ENCODE measurements at places on chromosomes 1 and 21. TPM values are rescaled to one million over a fixed set of nuclear protein-coding genes. Genes with fewer than 3 reads are reported as not detected.

- no peak for DNase-seq
Measured at GRCh38 chr1:150642296-150642695, 12.9 kb upstream of the ENSA start.

DNA sequence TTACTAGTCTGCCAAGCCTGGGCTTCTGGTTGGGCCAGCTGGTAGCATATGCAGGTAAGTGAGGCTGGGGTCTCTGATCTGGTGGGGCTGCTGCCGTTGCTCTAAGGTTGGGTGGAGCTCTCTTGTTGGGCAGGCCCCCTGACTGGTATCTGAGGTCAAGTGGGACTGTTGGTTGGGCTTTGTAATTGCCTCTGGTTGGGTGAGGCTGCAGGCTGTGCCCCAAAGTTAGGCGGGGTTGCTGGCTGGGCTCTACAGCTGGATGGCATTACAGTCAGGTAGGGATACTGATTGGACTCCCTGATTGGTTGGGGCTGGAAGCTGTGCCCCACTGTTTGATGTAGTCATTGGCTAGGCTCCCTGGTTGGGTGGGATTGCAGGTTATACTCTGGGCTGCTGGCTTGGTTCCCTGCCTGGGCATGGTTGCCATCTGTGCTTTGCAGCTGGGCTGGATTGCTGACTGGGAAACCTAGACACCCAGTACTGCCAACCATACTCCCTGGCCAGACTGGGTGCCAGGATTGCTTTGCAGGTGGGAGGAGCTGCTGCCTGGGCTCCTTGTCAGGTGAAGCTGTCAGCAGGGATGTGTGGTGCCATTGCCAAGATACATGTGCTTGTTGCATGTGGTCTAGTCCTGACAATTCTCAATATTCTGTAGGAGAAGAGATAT, 130.5 kb downstream of the RABGAP1L start:
- no peak for DNase-seq

- DNase-seq: no peak
Measured at GRCh38 chr1:109557520-109557919, 9.1 kb downstream of the GNAI3 start.

DNA sequence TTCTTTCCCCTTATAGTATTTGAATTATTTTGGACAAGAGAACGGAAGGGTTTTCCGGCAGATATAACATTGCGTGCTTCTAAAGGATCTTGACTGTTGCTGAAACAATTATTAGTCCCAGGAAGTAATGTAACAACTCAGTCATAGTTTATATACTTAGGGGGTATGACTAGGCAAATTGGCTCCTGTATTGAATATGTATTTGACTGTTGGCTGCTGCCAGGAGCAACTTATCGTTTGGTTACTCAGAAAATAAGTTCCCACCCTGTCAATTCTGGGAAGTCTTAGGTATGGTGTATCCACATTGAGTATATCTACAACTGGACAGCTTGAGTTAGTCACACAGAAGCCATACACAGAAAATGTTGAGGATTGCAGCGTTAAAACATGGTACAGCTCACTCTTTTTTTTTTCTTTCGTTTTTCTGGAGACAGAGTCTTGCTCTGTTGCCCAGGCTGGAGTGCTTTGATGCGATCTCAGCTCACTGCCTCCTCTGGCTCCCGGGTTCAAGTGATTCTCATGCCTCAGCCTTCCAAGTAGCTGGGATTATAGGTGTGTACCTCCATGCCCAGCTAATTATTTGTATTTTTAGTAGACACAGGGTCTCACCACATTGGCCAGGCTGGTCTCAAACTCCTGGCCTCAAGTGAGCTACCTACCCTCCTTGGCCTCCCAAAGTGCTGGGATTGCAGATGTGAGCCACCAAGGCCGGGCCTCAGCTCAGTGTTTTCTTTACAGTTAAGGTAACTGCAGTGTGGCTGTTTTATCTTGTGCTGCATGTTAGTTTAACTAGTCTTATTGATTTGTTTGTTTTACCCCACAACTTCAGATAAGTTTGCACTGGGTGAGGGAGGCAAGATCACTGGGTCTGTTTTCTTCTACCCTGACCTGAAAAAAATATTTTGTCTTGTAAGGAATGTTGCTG, 10.2 kb downstream of the SMAP2 start:
- DNase-seq: no peak

- DNase-seq: no peak
Measured at GRCh38 chr1:61481315-61481715, 243.6 kb downstream of the TM2D1 start.

DNA sequence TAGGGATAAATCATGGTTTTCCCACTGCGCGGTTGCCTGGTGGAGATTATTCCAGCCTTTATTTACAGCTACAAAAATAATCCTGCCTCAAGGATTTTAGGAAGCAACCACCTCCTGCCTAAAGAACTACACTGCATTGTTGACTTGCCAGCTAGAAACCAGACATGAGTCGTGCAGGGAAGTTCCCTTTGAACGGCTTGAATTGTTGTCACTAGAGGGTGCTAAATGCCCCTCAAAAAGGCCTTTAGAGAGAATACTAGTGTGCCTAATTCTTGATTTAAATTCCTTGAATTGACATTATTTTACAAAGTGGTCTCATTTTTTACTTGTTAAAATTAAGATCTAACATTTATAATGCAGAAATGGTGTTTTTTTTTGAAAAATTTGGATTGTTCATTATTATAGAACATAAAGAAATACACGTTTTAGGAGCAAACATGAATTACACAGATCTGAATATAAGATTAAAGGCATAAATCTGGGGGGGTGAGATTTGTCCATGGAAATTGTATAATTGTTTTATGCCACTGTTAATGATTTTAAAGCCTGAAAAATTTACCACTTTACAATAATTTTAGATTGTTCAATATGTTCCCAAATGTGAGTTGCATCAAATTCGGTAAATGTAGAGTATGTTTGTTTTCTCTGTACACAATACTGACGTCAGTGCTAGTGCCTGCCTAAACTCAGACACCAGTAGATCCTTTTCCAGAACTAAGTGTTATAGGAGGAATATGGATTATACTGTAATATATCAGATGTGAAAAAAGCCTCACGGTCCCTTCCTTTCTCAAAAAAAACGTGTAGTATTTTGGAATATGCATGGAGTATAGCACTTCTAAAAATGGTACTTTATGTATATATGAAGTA, 7.6 kb upstream of the ERG start:
- DNase-seq: no peak

- no peak for DNase-seq
Measured at GRCh38 chr1:221725735-221726672, 15.9 kb downstream of the DUSP10 start.

- no peak for DNase-seq
Measured at GRCh38 chr1:19682257-19682656, 17.6 kb downstream of the HTR6 start.

DNA sequence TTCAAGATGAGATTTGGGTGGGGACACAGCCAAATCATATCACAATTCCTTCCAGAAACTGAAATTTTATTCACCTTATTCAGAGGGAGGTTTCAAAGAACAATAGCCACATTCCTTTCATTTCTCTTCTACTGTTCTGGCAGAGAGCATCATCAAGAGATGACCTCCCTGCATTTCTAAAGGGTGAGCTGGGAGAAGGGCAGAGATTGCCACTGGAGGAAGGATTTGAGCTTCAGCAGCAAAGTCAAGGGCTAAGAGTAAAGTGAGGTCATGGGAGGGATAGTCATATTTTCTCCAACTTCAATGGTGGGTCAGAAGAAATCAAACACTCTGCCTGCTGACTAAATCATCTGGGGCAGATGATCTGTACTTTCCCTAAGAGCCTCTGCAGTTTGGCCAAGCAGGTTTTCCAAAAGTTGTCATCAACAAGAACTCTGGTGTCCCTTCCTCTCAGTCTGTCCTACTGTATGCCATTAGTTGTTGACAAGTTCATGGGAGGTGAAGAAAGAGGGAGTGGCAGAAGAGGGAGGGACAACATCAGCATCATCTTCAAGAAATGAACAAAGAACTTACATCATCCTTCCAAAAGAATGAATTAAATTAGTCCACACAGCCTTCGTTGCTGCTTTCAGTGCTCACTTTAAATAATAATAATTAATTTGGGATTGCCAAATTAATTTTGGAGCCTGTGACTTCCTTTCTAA, 298.3 kb downstream of the ASTN1 start:
- DNase-seq: no peak

DNA sequence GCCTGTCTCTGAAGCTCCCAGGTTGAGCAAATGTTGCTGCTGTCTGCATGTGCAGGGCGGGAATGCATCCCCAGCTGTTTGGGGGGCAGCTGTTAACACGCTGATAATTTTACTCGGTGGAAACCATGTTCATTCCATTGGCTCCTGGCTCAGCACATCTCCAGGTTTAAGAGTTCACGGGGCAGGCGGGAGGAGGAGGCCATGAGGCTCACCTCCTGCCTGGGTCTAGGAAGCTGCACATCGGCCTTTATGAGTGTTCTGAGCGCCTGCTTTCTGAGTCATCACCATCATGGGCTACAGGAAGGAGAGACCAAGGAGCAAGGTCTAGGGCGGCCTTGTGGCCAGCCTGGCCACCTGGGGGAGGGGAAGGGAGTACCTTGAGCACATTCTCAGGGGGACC, 29.7 kb downstream of the AJAP1 start:
- no peak for DNase-seq

DNA sequence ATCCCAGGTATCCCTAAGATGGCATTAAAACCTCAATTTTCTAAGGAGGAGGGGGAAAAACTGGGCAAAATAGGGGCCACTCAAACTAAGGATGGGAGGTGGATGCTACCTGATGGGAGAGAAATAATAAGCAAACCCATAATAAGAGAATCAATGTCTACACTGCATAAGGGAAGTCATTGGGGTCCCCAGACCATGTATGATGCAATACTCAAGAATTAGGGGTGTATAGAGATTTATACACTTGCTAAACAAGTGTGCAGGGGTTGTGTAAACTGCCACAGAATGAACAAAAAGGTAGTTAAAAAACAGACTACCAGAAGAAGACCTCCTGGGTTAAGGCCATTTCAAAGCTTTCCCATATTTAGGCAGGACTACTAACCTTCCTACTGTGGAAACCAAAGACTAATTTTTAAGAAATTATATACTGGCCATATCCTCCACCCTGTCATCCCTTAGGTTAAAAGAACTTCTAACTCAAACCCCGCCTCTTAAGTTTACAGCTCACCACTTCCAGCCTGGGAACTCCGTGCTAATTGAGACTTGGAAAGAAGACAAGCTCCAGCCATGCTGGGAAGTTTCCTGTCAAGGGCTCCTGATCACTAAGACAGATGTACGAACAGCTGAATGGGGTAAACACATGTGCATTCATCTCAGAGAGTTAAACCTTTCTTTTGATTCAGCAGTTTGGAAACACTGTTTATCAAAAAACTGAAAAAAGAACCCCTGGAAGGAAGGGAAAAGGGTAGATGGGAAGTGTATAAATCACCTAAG, 64.4 kb upstream of the TLR5 start:
- no peak for DNase-seq

The TMEM269 gene
- 1.7 TPM for total RNA-seq

The RHBDL2 gene
- total RNA-seq: not detected

The OVAAL gene
- total RNA-seq: not detected

The SAMD13 gene
- total RNA-seq: not detected

The G0S2 gene
- total RNA-seq: 0.59 TPM

The HSD3B1 gene
- total RNA-seq: not detected

The ST6GALNAC5 gene
- not detected for total RNA-seq

The PCSK9 gene
- not detected for total RNA-seq

The LCA5L gene
- total RNA-seq: 0.60 TPM
